Erythroblast (primary cell): ENCODE measurements at places on chromosomes 5 and 9.

DNA sequence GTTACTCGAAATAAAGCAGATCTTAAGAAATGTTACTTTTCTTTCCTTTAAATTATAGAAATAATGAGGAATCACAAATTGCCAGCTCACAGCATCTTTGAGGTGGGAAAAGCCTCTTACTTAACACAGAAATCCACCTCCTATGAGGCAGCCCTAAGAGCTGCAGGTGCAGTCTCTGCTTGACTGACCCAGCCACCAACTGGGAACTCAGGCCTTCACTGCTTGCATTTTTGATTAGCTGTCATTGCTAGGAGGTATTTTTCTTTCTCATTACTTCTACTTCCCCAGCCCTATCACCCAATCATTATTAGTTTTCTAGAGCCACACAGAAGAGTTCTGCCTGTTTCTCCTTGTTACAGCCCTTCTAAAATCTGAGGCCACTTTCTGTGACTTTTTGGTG lies 416.5 kb upstream of the KLF4 start:
- DNase-seq: no peak

- peak; percentile 54 for DNase-seq
These were observed 76.6 kb upstream of the XPA start for GRCh38 chr9:97773723-97774122.

- no peak for DNase-seq
These were observed 67.2 kb upstream of the PCA3 start for GRCh38 chr9:76697081-76697480.

DNA sequence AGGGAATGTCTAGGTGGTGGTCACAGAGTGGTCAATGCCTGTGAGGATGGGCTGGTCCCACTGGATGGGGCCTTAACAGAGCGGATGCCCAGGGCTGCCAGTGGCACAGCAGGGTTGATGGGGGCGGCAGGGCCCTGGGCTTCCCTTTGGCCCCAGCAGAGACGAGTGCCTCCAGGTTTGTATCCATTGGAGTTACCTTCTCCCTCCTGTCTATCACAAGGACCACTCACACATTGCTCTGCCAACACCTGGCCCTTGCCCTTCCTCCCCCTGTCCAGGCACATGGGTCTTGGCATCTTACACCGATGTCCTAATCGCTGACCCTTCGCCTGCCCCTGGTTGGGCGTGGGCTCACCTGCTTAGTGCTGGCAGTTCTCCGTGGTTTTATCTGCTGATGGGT lies 26.2 kb upstream of the IRX4 start:
- DNase-seq: no peak

- no peak for DNase-seq
These were observed 290.6 kb downstream of the FER start for GRCh38 chr5:109038209-109038840.

DNA sequence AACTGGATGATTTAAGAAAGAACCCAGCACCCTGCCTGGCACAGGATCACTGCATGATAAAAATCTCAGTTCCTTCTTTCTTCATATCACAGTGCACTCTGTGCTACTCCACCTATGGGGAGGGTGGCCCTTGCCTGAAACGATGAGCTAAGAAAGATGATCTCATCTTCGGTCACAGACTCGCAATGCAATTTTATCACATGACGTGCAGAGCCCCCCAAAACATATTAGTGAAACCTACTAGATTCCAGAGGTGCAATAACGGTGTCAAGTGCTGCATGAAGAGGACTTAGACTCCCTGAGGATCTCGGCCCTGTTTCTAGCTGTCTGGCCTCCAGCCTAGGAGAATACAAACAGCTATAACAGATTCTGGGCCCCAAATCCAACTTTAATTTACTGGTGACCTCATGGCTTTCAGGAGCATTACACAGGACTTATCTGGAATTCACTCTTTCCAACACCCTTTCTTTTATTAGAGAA lies 104.0 kb downstream of the EBF1 start:
- DNase-seq: no peak

GRCh38 chr5:145854651-145855258 lies 18.1 kb downstream of the GRXCR2 start:
- DNase-seq: peak; percentile 93

- no peak for DNase-seq
These were observed 15.6 kb downstream of the RIOK2 start for GRCh38 chr5:97167435-97167834.

DNA sequence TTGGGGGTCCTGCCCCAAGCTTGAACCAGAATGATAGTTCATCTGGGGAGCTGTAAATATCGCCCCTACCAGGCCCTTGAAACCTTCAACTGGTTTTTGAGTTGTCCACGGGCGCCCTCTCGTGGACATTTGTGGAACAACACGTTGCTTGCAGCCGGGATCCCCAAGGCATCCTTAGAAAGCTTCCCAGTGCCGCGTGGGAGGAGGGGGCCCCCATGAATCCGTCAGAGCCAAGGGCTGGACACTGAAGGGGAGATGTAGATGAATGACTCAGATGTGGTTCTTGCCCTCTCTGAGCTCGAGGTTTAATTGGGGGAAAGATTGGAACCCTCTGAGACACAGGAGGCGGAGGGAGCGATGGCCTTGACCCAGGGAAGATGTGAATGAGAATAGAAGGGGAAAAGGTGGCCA lies 31.8 kb upstream of the ORM1 start:
- peak; percentile 78 for DNase-seq

GRCh38 chr5:270340-270739 lies 1.1 kb upstream of the PDCD6 start:
- no peak for DNase-seq

- no peak for DNase-seq
These were observed 13.7 kb downstream of the HNRNPH1 start for GRCh38 chr5:179609834-179610108.

DNA sequence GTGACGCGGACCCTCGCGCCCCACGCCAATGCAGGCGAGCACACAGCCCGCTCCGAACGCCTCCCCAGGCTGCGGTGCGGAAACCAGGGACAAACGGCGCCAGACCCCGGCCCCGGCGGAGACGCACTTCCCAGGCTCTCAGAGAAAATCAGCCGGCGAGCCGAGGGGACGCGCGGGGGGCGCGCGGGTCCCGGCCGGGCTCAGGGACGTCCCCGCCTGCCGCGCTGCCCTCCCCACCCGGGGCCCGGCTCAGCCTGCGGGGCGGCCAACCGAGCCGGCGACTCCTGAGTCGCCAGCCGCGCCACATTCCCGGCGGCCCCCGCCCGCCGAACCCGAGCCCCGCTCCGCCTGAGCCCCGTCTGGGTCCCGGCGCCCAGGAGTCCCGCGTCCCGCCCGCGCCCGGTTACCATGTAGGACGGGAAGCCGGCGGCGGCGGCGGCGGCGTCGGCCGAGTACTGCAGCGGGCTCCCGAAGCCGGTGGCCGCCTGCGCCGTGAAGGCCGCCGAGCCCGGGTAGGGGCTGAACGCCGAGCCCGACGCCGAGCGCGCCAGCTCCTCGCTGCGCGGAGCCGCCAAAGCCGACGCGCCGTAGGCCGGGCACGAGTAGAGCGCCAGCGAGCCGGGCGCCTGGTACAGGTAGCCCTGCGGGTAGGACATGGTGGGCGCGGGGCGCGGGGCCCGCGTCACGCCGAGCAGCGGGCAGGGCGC lies 566 bp downstream of the IRX2 start:
- DNase-seq: no peak

DNA sequence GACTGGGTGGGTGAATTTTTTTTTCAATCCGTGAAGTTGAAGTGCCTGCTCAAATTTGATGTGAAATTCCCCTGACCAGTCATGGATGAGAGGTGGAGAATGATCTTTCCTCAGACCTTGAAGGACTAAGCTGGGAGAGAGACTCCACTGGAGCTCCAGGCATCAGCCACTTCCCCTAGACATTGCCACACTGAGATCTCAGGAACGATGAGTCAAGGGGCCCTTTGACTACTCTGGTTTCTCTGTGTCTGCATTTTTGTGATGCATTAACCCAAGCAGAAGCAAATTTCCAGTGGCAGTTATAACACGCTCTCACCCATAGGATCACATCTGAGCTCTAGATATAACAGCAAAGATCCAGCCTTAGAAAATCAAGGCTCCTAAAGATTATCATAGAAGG lies 171.2 kb upstream of the KIF2A start:
- no peak for DNase-seq

DNA sequence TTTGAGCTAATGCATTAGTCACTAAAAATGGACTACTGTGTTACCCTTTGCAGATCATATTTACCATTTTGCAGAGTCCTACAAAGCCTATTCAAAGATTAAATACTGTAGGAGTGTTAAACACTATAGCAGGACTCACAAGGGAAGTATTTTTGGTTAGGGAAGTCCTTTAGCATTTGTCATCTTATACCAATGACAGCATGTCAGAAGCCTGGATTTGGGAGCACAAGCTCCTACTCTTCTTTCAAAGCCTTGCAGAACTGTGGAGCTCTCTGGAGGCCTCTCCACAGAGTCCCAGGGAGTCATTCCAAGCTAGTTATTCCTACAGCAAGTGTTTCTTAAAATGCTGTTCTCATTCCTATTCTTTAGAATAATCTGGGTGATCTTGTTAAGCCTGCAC lies 288.8 kb downstream of the PIK3R1 start:
- no peak for DNase-seq

DNA sequence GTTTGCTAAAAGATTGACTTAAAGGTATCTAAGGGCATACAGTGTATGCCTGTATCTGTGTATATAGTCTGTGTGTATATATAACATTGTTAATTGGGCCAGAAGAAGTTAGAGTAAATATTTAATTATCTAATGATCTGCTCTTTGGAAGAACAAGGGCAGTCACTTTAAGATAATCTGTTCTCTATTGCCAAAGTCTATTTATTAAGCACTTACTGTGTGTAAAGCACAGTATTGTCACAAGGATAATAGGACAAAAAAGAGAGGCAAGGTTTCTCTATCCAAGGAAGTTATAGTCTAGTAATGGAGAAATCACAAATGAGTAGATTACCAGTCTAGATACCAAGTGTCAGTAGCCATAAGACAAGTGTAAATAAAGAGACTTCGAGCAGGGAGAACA lies 51.5 kb downstream of the SV2C start:
- DNase-seq: no peak

DNA sequence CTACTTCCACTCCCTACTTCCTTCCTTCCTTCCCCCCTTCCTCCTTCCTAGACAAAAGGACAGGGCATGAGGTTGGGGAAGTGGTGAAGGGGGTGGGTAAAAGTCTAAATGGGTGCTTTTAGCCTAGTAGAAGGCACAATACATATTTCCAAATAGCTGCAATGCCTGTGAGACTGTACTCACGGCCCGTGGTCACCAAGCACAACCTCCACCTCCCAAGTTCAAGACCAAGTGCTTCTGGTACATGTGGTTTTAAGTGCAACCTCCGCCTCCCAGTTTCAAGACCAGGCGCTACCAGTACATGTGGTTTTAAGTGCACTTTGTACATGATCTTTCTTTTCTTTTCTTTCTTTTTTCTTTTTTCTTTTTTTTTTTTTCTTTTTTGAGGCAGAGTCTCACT lies 14.5 kb upstream of the NTNG2 start:
- no peak for DNase-seq

- DNase-seq: peak; percentile 30
These were observed 7.4 kb downstream of the MEF2C start for GRCh38 chr5:88875341-88876234.

- no peak for DNase-seq
These were observed 6.2 kb upstream of the PRR7 start for GRCh38 chr5:177440211-177440989.

GRCh38 chr9:19208653-19209052 lies 21.8 kb upstream of the DENND4C start:
- no peak for DNase-seq

GRCh38 chr5:34774139-34774538 lies 64.8 kb upstream of the TTC23L start:
- DNase-seq: no peak

DNA sequence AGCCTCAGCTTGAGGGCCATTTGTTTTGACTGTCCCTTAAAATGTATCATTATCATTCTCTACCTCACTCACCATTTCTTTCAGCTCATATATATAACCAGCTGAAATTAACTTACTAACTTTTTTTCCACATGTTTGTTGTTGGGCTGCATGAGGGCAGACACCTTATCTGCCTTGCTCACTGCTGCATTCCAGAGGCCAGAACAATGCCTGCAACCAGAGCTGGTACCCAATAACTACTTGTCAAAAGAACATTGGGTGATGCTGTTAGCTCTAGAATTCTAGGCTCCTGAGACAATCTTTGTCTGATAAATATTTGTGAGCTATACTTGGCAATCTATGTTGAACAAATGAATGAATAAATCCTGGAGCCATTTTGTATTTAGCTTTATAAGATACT lies 68.3 kb downstream of the HTR4 start:
- DNase-seq: no peak

DNA sequence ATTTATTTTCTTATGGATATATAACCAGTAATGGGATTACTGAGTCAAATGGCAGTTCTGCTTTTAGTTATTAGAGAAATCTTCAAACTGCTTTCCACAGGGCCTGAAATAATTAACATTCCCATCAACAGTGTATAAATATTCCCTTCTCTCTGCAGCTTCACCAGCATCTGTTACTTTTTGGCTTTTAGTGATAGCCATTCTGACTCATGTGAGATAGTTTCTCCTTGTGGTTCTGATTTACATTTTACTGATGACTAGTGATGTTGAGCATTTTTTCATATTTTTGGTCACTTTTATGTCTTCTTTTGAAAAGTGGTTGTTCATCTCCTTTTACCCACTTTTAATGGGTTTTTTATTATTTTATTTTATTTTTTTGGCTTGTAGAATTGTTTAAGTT lies 1290.3 kb upstream of the CDH9 start:
- no peak for DNase-seq

GRCh38 chr5:137706841-137707240 lies 29.0 kb downstream of the KLHL3 start:
- no peak for DNase-seq

DNA sequence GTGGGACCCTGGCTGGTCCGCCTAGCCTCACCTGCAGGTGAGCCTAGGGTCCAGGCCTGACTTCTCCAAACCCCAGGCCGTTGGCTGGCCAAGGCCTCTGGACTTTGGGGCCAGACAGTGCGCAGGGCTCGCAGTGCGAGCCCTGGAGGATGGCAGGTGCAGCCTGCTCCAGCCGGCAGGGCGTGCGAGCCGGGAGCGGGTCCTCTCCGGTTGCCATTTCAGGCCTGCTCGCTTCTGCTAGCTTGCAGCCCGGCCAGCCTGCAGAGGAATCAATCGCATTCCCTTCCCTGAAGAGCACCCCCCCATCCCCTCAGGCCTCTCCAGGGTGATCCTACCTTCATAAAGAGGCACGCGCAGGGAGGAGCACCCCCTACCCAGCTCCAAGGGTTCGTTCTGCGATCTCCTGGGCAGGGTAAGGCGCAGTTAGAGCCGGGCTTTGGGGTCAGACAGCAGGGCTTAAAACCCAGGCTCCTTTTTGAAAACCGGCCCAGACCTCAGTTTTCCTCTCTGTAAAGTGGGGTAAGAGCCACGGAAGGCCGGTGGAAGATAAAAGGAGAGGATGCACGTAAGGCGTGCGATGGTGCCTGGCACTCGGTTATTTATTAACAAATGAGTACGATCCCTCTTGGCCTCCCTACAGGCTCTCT lies 6.2 kb downstream of the BARHL1 start:
- no peak for DNase-seq

- DNase-seq: no peak
These were observed 35.5 kb downstream of the FBXO10 start for GRCh38 chr9:37540634-37541033.
